ENCODE measurements at places on chromosomes 1 and 21.

GRCh38 chr1:85417017-85417416 lies 47.9 kb downstream of the DDAH1 start:
- DNase-seq = no peak

GRCh38 chr1:173002891-173003838 lies 47.6 kb downstream of the TNFSF18 start:
- DNase-seq = no peak

DNA sequence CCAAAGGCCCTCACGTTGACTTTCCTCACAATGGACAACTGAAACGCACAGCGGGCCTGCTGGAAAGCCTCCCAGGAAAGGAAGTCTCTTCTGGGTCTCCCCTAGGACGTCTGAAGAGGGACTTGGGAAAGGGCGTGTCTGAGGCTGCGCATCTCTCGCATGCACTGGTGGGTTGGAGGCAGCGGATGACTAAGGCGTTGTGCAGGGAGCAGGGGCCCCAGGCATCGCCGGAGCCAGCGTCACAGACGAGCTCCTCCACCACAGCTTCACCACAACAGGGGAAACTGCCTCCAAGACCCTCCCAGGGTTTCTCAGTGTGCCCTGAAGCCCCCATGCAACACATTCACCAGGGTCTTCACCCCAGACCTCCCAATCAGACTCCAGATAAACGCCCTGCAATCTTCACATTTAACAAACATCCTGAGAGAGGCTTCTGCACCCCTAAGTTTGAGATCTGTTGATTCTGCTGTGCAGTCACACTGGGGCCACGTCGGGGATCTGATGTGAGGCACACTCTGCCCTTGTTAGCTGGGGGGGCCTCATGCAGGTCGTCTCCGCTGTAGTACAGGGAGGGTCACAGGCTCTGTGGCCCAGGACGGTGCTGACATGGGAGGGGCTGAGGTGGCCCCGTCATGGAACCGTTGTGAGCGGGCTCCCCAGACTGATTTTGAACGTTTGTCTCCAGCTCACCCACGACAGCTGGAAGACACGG lies 7.0 kb upstream of the TFF1 start:
- DNase-seq = no peak

- DNase-seq = no peak
These were observed 536.3 kb downstream of the PTPRU start for GRCh38 chr1:29772584-29773100.

- no peak for DNase-seq
These were observed 6.3 kb downstream of the KIF17 start for GRCh38 chr1:20711285-20712214.

GRCh38 chr21:22842875-22843274 lies 1844.7 kb downstream of the NCAM2 start:
- DNase-seq = no peak

DNA sequence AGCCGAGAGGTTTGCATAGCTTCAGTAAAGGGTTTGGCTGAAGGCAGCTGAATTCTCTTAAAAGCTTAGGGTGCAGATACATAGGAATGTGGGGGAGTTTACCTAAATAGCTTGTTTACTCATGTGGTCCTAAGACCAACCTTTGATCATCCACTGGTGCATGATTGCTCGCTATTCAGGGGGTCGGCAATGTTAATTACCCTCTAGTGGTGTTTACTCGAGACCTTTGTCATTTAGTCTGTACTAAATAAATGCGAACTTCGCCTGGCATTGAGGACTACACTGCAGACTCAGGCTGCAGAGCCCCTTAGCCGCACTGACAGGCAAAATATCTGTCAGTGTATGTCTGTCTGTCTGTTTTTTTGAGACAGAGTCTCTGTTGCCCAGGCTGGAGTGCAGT lies 31.8 kb downstream of the TMEM63A start:
- no peak for DNase-seq

DNA sequence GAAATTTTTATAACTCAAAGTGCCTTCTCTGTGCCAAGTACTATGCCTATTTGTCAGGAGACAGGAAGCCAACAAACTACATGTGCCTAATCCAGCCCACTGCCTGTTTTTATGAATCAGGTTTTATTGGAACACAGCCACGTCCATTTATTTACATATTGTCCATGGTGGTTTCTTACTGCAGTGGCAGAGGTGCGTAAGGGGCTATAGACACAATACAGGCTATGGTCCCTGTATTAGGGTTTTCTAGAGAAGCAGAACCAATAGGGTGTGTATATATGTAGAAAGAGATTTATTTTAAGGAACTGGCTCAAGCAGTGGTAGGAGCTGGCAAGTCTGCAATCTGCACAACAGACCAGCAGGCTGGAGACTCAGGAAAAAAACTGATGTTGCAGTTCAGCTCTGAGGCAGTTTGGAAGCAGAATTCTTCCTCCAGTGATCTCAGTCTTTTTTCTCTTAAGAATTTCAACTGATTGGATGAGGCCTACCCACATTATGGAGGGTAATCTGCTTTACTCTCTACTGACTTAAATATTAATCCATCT lies 15.4 kb downstream of the PPIE start:
- no peak for DNase-seq

- DNase-seq = no peak
These were observed 17.2 kb upstream of the C1QA start for GRCh38 chr1:22619252-22619651.

- DNase-seq = peak; percentile 12
These were observed 2.6 kb downstream of the EFHD2 start for GRCh38 chr1:15412175-15412800.

GRCh38 chr1:59673573-59674450 lies 140.9 kb upstream of the HOOK1 start:
- DNase-seq = no peak

Data from activated T-cell treated with anti-CD3 and anti-CD28 coated beads for 1 hour (primary cell).